B cell (primary cell): ENCODE measurements at places on chromosomes 2 and 18.

DNA sequence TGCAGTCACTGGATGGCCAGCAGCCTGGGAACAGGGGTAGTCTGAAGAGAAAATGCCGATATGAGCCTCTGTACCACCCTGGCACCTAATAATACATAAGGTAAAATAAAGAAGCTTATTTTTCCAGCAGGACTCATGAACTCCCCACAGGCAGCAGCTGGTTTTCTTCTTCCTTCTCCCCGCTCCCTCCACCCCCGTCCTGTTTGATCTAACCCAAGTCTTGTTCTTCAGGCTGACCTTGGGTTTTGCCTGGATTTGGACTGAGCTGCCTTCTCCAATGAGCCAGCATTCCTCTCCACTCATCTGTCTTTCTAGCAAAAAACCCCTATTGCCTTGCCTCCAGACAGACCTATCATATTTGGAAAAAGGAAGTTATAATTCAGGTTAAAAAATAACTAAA, 111.8 kb downstream of the CELF4 start:
- no peak overlapping the region for H3K4me3 ChIP-seq
- no peaks in the 10 kb centered on the region for H3K27me3 ChIP-seq

DNA sequence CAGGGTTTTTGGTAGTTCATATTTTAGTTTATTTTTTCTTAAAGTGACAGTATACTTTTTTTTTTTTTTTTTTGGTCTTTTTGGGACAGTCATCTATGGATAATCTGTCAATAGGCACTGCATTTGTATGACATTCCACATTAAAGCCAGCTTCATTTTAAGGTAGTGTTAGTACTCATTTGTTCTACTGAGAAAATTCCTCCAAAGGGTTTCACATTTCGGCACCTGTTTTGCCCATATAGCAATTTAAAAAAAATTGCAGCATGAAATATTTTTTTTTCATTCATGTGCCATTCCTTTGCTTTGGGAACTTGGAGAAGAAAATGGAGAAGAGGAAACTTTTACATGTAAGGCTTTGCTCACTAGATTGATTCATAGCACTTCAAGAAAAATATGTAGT, 276.3 kb upstream of the TCF4 start:
- no peaks in the 10 kb centered on the region for H3K27me3 ChIP-seq
- H3K4me3 ChIP-seq: no peak overlapping the region
- no peaks in the 10 kb centered on the region for H3K36me3 ChIP-seq
- no peak overlapping the region for H3K27ac ChIP-seq
- no peak for DNase-seq

DNA sequence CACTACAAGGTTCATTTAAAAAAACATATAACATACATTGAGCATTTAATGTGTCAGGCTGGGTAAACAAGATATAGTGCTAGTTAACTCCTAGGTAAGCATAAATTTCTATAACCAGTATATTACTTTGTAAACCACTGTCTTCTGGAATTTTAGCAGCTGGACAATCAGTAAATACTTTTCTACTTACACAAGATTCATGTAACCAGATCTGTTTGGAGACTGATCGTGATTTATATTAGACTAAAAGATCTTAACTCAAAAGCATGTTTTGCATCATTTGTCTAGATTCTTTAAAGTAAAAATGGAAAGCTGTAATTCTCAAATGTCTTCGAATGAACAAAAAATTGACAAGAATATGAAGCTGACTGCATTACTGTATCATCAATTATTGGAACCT, 941 bp upstream of the SGO2 start:
- H3K27me3 ChIP-seq: peaks cover 6% of the 10 kb centered on the region
- H3K27ac ChIP-seq: no peak overlapping the region
- H3K4me1 ChIP-seq: peaks cover 7% of the 10 kb centered on the region
- no peaks in the 10 kb centered on the region for H3K36me3 ChIP-seq
- DNase-seq: no peak

GRCh38 chr18:76558881-76559667, 64.0 kb upstream of the ZNF516 start:
- no peak for DNase-seq
- H3K4me1 ChIP-seq: no peaks in the 10 kb centered on the region

DNA sequence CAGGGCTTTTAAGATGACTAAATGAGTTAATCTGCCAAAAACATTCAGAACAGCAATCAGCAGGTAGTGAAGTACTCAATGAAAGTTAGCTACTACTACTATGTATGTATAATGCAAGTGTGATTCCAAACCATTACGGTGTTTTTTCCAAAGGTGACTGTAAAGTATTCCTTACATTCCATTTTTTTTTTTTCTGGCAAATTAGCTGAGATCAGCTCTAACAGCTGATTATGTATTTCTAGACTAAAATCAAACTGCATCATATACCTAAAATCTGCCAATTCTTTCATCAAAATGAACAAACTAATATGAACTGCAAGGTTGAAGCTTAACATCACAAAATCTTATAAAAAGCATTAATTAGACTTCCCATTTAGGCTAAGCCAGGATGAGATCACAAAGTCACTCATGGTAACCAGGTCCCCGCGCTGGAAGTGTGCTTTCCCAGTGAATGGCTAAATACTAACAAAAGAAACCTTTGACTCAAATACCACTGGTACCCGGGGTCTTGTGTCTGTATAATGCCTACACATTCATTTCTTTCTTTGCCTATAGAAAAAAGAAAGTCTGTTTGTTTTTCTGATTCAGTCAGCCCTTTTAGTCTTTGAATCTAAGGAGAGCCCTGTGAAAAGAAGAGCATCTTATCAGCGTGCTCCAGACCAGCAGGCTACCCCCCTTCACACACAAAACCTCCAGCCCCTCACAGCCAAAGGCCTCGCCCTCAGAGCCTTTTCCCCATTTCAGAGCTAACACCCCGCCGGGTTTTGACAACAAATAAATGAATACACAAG, 88.3 kb downstream of the RBMS1 start:
- no peak overlapping the region for H3K27ac ChIP-seq
- H3K4me3 ChIP-seq: no peak overlapping the region
- H3K36me3 ChIP-seq: no peaks in the 10 kb centered on the region
- H3K27me3 ChIP-seq: no peaks in the 10 kb centered on the region
- no peak for DNase-seq

DNA sequence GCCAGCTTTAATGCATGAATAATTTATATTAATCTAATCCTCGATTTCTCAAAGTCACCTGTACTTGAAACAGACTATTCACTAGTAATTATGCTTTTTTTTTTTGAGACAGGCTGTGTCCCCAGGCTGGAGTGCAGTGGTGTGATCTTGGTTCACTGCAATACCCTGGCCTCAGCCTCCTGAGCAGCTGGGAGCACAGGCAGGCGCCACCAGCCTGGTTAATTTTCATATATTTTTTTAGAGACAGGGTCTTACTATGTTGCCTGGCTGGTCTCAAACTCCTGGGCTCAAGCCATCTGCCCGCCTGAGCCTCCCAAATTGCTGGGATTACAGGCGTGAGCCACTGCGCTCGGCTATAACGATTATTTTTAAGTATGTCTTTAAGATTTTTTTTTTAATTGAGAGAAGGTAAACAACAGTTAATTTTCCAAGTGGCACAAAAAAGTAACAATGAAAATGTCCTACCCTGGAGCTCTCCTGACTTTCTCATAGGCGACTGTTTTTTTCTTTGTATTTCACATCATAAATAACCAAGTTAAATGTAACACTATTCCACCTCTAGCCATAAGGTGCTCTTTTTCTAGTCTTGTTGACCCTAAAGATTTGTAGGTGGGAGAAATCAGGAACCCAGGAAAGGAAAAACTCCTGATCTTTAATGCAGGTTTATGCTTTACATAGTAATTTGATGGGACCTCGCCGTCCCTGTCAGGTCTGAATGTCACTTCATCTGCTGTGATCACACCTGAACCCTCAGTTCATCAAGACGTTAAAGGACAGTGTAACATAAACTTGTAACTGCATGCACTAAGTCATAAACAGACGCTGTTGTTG, 1.3 kb upstream of the ANKRD12 start:
- H3K36me3 ChIP-seq: peaks cover 29% of the 10 kb centered on the region
- peak overlapping the region; percentile 89 for H3K4me3 ChIP-seq
- peaks cover 32% of the 10 kb centered on the region for H3K4me1 ChIP-seq

- DNase-seq: no peak
- peaks cover 7% of the 10 kb centered on the region for H3K27me3 ChIP-seq
- no peak overlapping the region for H3K27ac ChIP-seq
- no peaks in the 10 kb centered on the region for H3K36me3 ChIP-seq
- H3K4me1 ChIP-seq: no peaks in the 10 kb centered on the region
- H3K4me3 ChIP-seq: no peak overlapping the region
Measured at GRCh38 chr2:170396799-170397459, 219.0 kb downstream of the MYO3B start.

- no peak overlapping the region for H3K4me3 ChIP-seq
- no peaks in the 10 kb centered on the region for H3K4me1 ChIP-seq
- no peak for DNase-seq
- H3K36me3 ChIP-seq: no peaks in the 10 kb centered on the region
Measured at GRCh38 chr2:168183308-168183997, 63.9 kb downstream of the STK39 start.

- H3K27me3 ChIP-seq: peaks cover 4% of the 10 kb centered on the region
- H3K4me3 ChIP-seq: peak overlapping the region; percentile 77
- H3K27ac ChIP-seq: peak overlapping the region; percentile 44
- H3K36me3 ChIP-seq: no peaks in the 10 kb centered on the region
Measured at GRCh38 chr18:2905854-2906703, 59.3 kb downstream of the EMILIN2 start.

DNA sequence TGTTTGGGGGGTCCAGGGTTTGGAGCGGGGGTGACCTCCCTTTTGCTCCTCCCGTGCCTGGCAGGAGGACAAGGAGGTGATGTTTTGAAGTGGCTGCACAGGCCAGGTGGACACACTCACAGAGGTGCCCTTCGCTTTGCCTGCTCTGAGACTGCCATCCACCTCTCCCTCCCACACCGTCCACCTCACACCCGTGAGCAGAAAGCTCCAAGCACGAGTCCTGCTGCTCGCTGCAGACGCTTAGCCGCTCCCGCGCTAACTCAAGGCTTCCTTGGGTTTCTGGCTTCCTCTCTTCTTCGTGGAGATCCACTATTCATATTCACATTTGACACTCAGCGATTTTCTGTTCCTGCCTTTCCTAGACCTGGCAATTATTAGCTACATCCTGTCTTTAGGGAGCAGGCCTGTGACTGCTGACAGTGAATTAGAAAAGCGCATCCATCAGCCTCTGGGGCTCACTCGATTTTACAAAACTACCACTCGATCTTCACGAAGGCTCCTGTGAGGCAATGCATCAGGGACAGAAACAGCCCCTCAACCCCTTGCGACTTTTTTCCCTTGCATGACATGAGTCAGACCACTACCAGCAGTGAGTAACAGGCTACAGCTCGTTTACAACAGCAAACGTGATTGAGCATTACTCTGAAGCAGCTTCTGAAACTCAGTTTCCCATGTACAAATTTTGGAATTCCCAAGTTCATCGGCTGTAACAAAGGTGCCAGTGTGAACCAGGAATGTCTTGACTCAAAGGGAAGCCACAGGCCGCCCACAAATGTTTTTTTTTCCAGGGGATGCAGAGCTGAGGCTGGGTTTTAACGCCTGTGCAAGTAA, 238.7 kb upstream of the SOX11 start:
- no peak overlapping the region for H3K27ac ChIP-seq
- H3K4me3 ChIP-seq: no peak overlapping the region

DNA sequence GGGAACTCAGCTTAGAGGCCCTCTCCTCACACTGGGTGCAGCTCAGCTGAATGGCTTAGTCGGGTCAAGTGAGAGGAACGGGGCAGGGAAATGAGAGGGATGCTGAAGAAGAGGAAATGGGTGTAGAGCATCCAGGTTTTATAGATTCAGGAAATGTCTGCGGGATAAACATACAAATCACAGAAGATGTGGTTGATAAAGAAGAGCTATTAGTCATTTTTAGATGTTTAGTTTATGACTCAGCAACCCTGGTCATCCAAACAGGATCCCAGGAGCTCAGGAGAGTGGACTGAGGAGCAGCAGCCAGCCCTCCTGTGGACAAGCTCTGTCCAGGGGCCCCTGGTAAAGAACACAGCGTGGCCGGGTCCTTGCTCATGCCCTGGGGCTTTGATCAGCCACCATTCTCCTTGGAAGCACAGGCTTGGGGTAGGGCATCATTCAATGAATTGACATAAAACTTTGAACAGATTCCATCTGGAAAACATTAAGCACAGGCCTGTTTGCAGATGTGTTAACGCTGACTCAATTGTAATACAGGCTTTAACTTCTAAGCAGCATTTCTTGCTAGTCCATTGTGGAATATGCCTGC, 83.0 kb downstream of the NPAS2 start:
- no peaks in the 10 kb centered on the region for H3K36me3 ChIP-seq
- no peak overlapping the region for H3K27ac ChIP-seq
- H3K27me3 ChIP-seq: no peaks in the 10 kb centered on the region
- no peaks in the 10 kb centered on the region for H3K4me1 ChIP-seq

DNA sequence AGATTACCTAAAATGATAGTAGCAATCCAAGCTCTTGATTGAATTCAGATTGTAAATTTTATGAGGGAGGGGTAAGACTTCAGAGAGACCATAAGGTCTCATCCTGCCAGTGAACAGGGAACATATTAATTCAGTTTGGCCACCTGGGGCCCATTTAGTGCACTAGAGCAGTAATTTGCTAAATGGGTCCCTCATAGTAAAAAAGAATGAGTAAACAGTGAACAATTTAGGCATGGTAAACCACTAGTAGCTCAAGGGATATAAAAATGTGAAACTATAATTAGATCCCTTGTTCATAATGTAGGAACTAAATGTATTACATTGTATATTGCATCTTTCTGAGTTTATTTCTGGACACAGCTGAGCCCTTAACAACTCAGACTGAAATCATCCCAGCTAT, 4.9 kb upstream of the PHLPP1 start:
- H3K36me3 ChIP-seq: no peaks in the 10 kb centered on the region
- DNase-seq: no peak
- H3K4me1 ChIP-seq: peaks cover 4% of the 10 kb centered on the region
- H3K4me3 ChIP-seq: no peak overlapping the region
- H3K27ac ChIP-seq: no peak overlapping the region
- no peaks in the 10 kb centered on the region for H3K27me3 ChIP-seq
